ENCODE measurements at places on chromosomes 12 and 14.

DNA sequence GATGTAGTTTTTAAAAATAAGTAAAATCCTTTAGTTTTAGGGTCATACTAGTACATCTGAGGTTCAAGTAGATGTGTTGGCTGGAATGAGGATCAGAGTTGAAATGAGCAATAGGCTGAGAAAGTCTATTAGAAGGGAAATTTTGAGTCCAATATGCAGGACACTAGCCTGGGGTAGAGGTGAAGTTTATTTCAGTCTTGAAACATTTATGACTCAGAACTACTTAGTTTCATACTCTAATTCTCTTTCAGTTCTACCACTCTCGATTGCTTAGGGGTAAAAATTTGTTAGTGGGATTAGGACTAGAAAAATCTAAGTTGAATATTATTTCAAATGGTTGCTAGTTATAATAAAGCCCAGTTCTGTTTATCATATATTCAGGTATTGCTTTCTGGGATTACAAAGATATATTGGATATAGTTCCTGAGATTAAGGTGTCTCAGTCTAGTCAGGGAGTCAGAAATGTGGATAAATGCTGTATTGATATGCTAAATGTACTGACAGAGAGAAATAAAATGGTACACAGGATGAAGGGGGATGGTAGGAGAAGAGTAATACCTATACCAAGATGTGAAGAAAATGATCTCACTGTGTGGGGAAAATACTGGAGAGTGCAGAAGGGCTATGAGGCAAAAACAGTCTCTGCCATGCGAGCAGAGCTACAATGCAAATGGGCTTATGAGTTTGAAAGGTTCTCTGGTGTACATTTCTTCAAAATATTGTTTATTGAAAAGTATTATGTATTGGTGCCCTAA, 395.8 kb upstream of the FBXO33 start:
- no peak for DNase-seq

DNA sequence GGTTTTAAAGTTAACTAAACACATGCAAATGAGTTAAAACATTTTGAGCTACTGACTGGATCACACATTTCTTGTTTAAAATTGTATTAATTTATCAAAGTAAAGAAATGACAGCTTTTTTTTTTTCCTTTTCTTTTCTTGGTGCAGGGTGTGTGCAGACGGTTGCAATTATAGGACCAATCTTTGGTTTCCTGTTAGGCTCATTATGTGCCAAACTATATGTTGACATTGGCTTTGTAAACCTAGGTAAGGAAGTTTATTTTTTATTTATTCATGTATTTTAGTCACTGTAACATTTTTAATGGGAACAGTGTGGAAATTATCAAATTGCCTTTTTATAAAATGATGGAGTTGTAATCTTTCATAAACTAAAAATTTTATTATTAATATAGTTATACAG, 21.9 kb downstream of the SLCO1C1 start:
- DNase-seq: no peak

- DNase-seq: no peak
Measured at GRCh38 chr12:21483531-21483930, 17.9 kb downstream of the RECQL start.

DNA sequence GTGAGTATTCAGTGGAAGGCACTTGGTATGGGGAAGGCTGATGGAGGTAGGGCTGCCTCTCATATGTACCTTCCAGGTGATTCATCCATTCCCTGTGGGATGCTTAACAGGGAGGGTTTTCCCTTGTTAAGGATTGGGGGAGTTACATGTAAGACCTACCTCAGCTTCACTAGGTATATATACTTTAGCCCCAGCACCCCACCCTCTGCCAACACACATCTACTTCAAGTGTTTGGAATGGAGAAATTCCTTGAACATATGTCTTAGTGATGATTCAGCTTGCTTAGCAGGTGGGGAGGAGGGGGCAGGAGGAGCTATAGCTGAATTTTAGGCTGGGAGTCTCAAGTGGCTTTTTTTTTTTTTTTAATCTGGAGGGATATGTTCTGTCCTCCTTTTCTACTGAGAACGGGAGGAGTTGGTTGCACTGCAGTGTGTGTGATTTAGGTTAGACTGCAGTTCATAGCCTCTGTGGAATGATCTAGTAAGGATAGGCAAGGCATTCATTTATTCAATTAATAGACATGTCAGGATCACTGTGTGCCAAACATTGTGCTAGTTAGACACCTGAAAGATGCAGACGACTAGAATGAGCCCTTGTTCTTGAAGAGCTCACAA, 1.7 kb downstream of the PIP4K2C start:
- DNase-seq: no peak

- DNase-seq: no peak
Measured at GRCh38 chr14:62029569-62029924, 267.3 kb downstream of the SNAPC1 start.

DNA sequence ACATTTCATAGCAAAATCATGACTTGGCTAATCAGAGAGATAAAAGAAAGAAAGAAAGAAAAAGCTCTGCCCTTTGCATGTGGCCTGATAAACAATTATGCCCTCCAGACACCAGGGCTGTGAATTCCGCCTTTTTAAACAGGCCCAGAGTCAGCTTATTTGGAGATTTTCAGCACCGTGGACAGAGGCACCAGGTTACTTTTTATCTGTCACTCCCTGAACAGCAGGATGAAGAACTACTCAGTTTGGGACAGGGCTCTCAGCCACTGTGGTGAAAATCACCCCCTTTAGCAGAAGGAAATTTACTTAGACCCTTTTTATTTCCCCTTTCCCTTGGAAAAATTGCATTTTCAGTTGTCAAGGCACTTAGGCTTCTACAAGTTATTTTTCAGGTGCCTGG, 359.9 kb downstream of the NRXN3 start:
- no peak for DNase-seq

GRCh38 chr14:70722418-70722817, 80.7 kb downstream of the TTC9 start:
- DNase-seq: no peak

Measured in stimulated activated CD4-positive, alpha-beta T cell treated with anti-CD3 and anti-CD28 coated beads, Interleukin-1b, Interleukin-23, amount 100 ng/mL, for 1 hour (primary cell).